ENCODE measurements at places on chromosomes 16 and 17.
A peak's percentile ranks its signal among the peaks of the same experiment; 100 is the strongest.

DNA sequence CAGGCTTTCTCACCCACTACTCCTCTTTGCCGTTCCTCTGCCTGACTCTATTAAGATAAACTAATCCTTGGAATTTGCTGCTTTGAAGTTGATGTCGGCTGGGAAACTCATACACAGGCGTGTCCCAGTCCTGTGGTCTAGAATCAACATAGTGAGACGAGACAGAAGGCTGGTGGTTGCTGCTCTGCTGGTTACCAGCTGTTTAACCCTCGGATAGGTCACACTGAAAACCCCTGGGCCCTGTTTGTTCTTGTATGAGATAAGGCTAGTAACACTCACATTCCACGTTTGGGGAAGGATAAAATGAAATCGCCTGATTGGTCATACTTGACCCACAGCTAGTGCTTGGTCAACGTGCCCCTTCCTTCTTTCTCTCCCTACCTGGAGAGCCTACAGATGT is 517.0 kb downstream of the CDH13 start:
- no peak for DNase-seq

DNA sequence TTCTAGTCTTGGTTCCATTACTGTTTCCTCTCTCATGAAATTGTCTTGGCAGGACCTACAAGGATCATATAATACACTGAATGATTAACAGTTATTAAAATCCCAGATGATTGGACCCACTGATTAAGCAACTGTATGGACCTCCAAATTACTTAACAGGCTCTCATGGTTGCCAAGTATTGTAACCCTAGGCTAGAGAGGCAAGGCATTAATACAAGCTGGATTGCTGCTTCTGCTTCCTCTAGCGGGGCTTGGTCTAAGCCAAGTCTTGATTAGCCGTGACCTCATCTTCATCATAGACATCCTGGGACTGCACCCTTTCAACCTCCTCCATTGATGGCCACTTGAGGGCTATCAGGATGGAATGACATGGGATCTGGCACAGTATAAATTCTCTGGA is 46.9 kb downstream of the SYCE1L start:
- DNase-seq: no peak

GRCh38 chr16:78292844-78293380 is 193.5 kb downstream of the WWOX start:
- no peak for DNase-seq

- DNase-seq: no peak
Observed at GRCh38 chr16:55393991-55394390, 70.0 kb downstream of the IRX6 start.

GRCh38 chr16:75433732-75434413 is 570 bp upstream of the CFDP1 start:
- peak; percentile 54 for DNase-seq

DNA sequence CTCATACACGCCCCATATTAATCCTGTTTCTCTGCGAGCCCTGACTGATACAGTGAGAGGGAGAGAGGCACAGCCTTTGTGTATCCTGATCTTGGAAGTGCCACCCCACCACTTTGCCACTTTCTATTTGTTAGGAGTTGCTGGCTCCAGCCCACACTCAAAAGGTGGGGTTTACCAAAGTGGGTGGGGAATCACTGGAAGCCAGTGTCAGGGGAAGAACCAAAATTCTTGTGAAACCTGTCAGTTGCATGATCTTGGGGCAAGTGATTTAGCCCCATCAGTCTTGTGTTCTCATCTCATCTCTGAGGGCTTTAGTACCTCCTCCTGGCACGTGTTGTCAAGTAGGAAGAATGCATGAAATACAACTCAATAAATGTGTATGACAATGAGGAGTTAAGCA is 119.5 kb downstream of the SOX9 start:
- DNase-seq: no peak

GRCh38 chr16:86584071-86584685 is 5.8 kb downstream of the FOXL1 start:
- no peak for DNase-seq

- DNase-seq: no peak
Observed at GRCh38 chr16:84862804-84863480, 43.2 kb downstream of the CRISPLD2 start.

GRCh38 chr16:1701216-1701878 is 4.6 kb upstream of the MAPK8IP3 start:
- no peak for DNase-seq

DNA sequence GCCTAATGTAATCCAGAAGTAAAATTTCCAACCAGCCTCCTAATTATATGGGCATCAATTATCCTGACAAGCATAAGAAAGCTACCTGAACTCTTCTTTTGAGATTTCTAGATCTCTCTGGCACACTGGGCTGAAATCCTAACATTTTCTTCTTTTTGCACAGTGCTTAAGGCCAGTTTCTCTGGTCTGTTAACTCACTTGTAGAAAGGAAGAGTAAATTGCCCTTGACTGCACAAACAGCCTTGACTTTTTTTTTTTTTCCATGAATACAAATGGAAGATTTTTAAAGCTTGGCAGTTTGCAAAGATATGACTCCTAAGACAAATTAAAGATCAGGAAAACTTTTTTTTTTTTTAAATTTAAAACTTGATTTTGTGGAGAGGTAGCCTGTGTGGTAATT is 291.2 kb upstream of the MON1B start:
- DNase-seq: no peak

- DNase-seq: peak; percentile 29
Observed at GRCh38 chr17:63930951-63931575, 1.1 kb downstream of the CD79B start.

DNA sequence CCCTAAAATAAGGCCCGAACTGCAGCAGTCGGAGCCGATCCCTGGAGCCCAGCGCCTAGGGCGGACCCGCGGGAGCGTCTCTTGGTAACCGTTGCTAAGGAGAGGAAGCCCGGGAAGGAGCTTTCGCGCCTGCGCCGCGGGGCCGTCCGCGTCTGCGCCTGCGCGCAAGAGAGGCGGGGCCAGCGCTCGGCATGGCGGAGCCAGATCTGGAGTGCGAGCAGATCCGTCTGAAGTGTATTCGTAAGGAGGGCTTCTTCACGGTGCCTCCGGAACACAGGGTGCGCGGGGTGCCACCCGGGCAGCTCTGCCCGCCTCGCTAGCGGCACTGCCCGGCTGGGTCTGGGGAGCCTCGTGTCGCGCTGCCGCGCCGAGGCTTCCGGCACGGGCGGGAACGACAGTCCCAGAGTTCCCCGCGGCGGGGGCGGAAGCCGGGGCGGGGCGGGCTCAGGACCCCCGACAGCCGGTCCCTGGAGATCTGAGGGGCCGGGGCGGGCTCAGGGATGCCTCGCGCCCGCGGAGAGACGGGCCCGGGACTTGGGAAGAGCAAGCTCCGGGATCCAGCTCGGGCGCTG is at the start of gene CDK10:
Gene CDK10, plus strand, starts transcription at position 170 of the 572 bp plus-strand sequence. Its CDS starts 22 bp downstream, at position 192.
- DNase-seq: peak; percentile 83

- DNase-seq: no peak
Observed at GRCh38 chr16:84246679-84247077, 6.9 kb upstream of the KCNG4 start.

DNA sequence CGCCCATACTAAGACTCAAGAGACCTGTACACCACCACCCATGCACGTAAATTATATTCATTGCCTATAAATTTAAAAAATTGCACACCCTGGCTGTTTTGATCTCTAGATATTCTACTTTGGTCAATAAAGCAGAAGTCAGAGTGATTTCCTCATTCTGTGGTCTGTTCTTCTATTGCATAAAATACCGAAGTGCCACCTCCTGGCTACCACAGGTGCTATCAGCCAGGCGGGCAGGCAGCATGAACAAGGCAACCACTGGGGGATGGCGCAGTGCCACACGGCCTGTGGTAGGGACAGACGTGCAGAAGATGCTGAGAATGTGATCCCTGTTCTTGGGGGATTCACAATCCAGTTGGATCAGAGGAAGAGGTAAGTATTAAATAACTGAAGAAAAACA is 122.3 kb downstream of the CDK5R1 start:
- DNase-seq: peak; percentile 43

GRCh38 chr17:73940511-73940910 is 263.0 kb upstream of the RPL38 start:
- no peak for DNase-seq

DNA sequence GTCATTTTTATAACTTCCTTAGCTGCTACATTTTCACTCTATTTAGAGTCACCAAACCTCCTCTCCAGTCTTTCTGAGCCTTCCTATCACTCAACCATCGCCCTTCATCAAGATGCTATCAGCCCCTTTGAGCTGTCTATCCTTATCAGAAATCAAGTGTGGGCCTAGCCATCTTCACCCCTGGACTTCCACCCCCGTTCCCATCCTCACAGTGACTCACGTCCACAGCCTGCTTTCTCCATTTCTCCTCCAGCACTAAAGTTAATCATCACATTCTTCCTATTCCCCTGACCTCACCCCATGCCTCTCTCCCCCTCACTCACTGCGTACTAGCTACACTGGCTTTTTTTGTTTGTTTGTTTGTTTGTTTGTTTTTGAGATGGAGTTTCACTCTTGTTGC is 2.4 kb upstream of the TEKT3 start:
- no peak for DNase-seq

GRCh38 chr17:3666516-3666915 is 1.9 kb downstream of the TAX1BP3 start:
- no peak for DNase-seq

- DNase-seq: no peak
Observed at GRCh38 chr17:9286434-9286833, 265.1 kb downstream of the NTN1 start.

DNA sequence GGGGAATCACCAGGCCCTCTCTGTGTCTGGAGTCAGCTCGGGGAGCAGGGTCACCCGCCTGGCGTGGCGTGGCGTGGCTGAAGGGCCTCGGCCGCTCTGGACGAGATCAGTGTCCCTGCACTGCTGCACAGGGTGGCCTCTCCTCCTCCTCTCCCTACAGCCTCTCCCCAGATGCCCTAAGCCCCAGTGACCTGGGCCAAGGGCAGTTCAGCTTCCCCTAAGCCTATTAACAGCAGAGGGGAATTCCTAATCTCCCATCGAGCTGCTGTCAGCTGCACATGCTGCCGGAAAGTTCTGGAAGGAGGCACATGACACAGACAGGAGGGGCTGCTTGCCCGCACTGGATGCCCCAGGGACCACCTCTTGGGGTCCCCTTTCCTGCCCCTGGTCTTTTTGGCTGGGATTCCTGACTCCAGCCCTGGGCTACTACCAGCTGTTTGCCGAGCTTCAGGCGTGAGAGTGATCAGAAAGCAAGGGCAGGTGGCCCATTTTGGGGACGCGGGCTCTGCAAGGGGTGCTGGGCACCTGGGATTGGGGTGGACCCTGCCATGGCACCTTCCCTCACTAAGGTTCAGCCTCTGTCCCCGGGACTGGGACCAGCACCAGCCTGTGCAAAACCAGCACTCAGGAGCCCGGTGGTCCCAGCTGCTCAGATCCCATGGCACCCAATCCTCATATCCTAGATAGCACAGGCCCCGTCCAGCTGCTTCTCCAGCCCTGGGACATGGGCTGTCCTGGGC is 794 bp downstream of the PDE6G start:
- DNase-seq: no peak

- DNase-seq: no peak
Observed at GRCh38 chr17:15123593-15124263, 141.4 kb downstream of the PMP22 start.

DNA sequence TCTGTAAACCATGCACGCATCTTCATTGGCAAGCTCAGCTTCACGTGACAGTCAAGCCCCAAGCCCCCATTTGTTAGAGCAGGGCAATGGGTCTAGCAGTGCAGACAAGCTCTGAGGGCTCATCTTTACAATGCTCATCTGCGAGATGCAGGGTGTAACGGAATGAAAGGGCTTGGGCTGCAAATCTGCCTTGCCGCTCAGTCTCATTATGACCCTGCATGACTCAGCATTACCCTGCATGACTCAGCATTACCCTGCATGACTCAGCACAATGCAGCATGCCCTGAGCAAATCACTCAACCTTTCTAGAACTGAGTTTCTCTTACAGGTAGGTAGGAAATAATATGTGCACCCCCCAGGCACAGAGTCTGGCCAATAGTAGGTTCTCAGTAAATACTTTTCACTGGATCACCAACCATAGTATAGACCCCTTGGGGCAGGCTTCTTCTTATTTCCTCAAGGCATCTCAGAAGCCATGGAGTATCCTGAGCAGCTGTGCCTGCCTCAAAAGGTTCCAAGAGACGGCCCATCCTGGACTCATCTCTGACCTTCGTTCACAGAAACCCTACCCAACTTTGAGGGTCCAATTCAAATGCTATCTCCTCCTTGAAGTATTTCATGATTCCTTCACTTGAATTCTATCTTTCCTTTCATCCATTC is 391.3 kb upstream of the CDH5 start:
- DNase-seq: no peak

DNA sequence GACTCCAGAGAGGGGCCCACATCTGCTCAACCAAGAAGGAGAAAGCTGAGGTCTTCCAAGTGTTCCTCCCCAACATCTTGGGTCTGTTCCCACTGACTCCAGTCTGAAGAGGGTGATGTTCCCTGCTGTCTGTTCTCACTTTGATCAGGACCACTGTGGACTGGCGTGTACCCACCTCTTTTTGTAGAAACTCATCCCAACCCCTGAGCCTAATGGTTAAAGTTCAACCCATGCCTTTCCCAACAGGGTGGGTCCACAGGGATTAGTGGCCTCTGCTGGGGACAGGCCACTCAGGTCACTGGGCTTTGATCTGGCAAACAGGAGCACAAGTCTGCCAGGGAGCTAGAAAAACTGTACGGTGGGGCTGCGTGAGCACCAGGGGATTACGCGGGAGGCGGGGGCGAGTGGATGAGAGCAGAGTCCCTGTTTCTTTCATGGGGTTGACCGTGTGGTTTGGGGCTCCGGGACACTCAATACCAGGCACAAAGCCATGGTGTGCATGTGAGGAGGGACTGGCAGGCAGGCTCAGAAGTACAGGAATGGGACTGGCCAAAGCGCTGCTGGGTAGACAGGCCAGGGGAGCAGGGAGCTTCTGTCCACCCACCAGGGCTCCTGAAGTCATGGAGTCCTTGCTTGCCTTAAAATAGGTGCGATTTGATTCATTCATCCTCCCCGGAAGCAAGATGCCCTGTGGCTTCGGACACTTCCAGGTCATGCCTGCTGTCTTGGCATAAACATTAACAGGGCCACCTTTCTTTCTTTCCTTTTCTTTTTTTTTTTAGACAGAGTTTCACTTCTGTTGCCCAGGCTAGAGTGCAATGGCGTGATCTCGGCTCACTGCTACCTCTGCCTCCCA is at the start of gene CA5A:
Gene CA5A, minus strand, starts transcription at position 155 of the 856 bp plus-strand sequence. Its CDS starts 79 bp downstream, at position 76.
- DNase-seq: no peak

- DNase-seq: peak; percentile 87
Observed at GRCh38 chr17:80219013-80219762, 945 bp downstream of the SGSH start.

DNA sequence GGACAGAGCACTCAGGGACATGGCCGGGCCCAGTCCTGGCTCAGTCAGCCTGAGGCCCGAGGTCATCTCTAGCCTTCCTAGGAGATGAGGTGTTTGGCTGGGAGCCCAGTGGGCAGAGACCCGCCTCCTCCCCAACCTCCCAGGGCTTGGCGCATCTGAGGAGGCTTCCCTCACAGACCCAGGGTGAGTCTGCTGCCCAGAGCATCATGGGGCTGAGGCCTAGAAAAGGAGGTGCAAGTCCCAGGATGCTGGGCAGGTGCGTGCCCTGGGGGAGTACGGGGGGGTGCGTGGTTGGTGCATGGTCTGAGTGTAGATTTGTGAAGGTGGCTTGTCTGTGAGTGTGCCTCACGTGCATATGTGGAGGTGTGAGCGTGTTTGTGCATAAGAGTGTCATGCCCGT is 4.7 kb downstream of the PDE6G start:
- no peak for DNase-seq

- peak; percentile 3 for DNase-seq
Observed at GRCh38 chr16:19179546-19180490, 11.8 kb downstream of the SYT17 start.
